GM23248 (cell line): ENCODE measurements at places on chromosomes 2 and 18. TPM values are rescaled to one million over a fixed set of nuclear protein-coding genes. Genes with fewer than 3 reads are reported as not detected.

- DNase-seq: peak; percentile 88
These were observed 41.3 kb downstream of the PSMG2 start for GRCh38 chr18:12744103-12744502.

DNA sequence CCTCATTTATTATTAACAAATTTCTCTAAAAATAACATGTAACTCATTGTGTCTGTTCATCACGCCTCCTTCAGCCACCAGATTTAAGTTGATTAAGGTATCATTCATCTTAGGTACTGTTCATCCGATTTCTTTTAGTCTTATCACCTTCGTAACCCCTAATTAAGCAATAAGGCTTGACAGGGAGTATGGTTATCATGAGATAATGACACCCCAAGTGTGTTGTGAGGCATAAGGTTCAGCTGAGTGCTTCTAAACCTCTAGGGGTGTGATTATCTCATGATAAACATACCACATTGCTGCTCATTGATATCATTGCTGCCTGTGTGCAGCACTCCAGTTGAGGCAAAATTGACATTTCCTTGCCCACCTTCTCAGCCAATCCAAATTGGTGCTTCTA, 158.9 kb upstream of the BOD1L2 start:
- no peak for DNase-seq

DNA sequence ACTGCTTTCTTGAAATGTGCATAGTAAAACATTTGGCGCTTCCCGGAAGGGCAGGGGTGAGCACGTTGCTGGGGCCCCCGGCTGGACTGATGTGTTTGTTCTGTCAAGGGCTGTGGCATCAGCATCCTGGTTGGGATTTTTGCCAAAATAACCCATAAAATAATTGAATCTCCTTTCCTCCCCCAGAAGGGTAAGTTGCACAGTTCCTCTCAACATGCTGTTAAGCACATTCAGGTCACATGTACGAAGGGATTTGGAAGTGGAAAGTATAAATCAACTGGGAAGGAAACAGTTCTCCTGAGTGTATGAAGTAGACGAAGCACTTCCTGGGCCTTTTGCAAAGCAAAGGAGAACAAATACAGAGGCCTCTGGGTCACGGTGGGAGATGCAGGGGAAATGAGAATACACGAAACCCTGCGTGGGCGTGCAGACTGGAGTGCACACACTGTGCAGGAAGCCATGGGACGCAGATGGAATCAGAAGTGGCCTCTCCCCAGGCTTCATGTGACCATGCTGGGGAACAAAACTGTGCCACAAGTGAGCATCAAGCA, 183.9 kb downstream of the LPIN1 start:
- no peak for DNase-seq

GRCh38 chr2:216474925-216475670, 23.5 kb upstream of the RPL37A start:
- no peak for DNase-seq

- no peak for DNase-seq
These were observed 322.9 kb downstream of the GBX2 start for GRCh38 chr2:235845245-235845644.

- DNase-seq: no peak
These were observed 69.1 kb downstream of the LRRFIP1 start for GRCh38 chr2:237696461-237696860.

The MARCHF4 gene
- total RNA-seq: 10.6 and 14.5 TPM in 2 replicates
